ENCODE measurements at places on chromosomes 5 and 9.

- DNase-seq: no peak
Observed at GRCh38 chr5:147410496-147411358, 99.1 kb downstream of the DPYSL3 start.

DNA sequence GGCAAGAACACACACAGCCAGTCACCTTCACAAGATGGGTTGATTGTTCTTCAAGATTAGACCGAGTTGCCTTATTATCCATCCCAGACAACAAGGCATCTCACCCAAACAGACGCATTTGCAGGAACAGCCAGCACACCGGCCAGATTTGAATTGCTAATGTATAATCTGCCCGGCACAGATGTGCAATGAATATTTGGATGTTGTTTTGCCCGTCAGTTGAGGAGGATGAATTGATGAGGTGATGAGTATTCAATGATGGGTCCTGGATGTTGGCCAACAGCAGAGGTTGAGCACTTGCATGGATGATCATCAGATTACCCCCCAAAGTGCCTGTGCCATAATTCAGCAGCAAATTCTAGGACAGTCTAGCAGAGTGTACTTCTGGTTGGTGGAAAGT is 20.1 kb downstream of the ALG2 start:
- DNase-seq: no peak

DNA sequence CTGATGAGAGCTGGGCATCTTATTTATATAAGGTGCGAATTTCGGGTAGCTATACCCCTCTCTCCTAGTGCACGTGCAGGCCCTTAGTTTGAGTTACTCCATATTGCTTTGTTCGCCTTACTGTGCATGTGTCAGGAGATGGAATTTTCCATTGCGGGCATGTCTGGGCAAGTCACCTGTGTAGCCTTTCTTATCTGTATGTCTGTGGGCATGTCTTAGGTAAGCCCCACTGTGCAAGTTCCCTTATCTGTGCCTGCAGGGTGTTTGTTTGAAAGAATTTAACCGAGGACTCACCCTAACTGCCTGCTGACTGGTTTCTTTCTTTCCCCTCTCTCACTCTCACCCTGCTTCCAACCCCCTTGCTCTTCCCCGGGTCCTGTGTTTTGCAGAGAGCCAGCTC is 140.7 kb upstream of the RANBP3L start:
- DNase-seq: no peak

DNA sequence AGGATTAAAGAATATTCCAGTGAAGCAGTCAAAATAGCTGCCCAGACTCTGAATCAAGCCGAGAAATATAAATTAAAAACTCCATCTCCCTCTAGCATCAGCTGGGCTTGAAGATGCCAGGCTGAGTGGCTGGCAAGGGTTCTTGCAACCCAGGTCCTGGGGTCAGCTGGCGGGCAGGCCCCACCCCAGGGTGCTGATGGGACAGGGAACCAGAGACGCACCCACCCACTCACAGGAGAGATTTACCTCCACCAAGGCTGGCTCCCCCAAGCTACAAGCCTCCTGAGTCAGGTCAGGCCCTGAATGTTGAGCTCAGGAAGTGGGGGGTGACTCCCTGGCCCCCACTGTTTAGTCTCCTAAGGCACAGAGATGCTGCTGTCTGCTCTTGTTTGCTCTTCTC is 83.9 kb upstream of the HSPA9 start:
- no peak for DNase-seq

DNA sequence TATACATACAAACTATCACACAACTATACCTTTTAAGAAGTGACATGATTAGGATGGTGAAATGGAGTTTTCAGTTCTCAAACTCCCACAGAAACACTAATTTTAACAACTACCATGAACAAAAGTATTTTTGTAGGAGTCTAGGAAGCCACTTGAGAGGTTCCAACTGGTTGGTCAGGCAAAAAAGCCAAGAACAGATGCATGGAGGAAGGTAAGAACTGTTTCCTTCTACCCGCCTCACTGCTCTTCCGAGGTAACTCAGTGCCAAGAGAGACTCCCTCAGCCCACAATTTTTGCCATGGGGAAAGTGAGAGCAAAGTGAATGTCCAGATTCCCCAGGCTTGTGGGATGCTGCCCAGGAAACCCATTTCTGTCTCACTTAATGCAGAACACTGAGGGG is 15.7 kb downstream of the BTNL8 start:
- DNase-seq: no peak

- DNase-seq: no peak
Observed at GRCh38 chr5:34892414-34892813, 22.9 kb downstream of the RAD1 start.

DNA sequence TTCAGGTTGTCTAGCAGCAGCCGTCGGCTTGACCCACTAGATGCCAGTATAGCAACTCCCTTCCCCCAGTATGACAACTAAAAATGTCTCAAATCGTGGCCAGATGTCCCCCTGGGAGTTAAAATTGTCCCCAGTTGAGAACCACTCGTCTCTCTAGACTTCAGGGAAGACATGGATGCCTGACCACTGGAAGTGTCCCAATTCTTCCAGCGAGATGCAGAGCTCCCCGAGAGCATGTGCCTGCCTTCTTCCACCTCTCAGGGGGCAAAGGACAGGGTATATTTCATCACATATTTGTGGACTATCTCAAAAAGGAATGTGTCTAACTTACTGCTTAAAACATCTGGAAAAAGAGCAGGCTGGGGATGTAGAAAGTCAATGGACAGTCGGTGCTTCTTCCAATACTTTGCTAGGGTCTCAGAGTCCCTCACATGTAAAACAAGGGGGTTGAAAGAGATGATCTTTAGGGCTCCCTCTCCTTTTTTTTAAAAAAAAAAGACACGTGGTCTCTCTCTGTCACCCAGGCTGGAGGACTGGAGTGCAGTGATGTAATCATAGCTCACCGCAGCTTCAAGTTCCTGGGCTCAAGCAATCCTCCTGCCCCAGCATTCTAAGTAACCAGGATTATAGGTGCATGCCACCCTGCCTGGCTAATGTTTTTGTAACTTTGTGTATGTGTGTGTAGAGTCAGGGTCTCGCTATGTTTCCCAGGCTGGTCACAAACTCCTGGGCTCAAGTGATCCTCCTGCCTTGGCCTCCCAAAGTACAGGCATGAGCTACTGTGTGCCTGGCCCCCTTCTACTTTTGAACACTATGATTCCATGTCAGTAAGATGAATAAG is 190.6 kb downstream of the DAB2IP start:
- DNase-seq: no peak

- DNase-seq: no peak
Observed at GRCh38 chr9:34809504-34810186, 99.7 kb upstream of the CCL21 start.

DNA sequence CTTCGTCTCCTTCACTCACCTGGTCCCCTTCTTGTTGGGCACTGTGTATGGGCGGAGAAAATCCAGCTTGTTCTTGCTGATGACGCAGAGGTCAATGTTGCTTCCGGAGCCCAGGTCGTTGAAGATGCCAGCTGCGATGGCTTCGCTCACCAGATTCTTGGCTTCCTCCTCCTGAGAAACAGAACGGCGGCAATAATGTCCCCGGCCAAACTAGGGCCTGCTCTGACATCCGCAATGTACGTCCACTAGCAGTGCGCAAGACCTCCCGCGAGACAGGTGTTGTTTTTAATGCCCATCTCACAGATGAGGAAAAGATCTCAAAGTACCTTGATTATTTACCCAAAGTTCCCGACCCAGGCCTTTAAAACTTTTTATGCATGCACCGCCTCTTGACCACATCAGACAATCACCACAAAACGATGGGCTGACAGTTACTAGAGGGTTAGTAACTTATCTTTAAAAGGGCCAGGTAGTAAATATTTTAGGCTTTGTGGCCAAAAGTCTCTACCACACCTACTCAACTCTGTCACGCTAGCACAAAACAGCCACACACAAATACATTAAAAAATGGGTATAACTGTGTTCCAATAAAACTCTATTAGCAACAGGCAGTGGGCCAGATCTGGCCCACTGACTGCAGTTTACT is 58.4 kb downstream of the PSMB7 start:
- DNase-seq: no peak

- DNase-seq: peak; percentile 91
Observed at GRCh38 chr9:113593682-113594281, 130.3 kb downstream of the RGS3 start.

DNA sequence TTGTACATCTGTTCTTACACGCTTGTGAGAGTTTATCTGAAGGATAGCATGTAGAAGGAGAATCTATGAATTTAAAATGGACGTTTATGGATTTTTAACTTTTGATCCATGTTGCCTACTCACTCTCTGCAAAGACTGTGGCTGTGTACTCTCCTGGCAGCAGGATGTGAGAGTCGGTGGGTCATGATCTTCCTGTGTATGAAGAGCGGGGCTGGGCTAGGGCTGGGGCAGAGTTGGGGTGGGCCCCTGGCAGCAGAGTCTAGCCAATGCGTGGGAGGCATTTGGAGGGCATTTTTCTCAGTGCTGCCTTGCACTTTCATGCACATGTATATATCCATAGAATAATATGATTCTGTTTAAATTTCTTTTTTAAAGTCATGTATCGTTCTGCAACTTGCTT is 24.0 kb upstream of the DAB2IP start:
- no peak for DNase-seq

Measured in midbrain (tissue), 1 donor.